CD14-positive monocyte (primary cell): ENCODE measurements at places on chromosomes 2 and 18. TPM values are rescaled to one million over a fixed set of nuclear protein-coding genes. Genes with fewer than 3 reads are reported as not detected.

Gene MSH2
- 2.0 TPM for polyA plus RNA-seq

DNA sequence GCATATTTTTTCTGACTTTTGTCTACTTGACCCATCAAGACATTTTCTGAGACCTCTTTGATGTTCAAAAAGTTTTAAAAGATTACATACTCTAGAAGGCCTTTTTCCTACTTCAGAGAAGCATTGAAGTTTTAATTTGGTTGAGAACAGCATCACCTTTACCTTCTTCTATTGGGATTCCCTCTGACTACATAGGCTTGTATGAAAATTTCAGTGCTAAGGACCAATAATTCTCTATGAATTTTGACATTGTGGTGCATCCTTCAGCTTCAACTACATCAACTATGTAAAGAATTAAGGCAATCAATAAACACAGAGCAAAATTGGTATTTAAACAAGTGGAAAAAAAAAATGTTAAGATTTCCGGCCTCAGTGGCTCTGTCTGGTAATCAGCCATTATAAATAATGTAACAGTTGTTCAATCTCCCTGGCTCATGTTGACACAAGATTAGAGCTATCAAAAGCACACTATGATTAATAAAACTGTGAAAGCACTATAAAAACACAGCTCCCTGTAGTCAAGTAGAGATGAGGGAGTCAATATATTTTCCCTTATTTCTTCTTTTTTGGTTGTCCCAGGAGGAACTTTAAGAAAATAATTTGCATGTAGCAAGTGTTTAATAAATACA is 627.0 kb upstream of the SYT4 start:
- H3K27ac ChIP-seq: no peak overlapping the region
- no peak overlapping the region for H3K4me3 ChIP-seq
- H3K27me3 ChIP-seq: no peaks in the 10 kb centered on the region
- H3K36me3 ChIP-seq: no peaks in the 10 kb centered on the region
- no peak for DNase-seq
- H3K4me1 ChIP-seq: no peaks in the 10 kb centered on the region

DNA sequence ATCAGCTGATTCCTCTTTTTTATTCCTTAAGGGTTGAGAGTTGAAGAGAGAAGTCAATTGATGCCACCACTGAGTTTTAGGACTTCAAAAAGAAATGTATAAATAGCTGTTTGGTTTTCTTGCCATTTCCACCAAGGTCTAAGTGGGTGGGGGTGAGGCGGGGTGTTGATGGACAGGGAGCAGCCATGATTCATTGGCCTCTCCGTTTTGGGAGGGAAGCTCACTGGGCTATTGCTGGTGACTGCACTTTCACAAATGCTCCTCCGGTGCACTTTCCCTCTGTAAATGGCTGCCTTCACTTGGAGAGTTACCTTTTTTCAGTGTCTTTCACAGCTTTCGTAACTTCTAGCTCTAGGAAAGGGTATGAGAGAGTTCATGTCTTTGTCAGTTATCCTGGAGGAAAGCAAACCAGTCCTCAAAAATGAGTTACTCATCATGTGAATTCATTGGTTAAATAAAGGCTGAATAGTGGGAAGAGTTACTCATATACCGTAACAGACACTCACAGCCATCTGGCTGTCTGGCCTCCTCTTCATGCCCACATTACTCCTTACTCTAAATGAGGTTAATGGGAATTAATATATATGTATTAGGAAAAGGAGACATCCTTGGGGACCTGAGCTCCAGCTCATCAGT is 17.4 kb upstream of the CTAGE1 start:
- H3K4me3 ChIP-seq: no peak overlapping the region
- DNase-seq: no peak
- no peak overlapping the region for H3K27ac ChIP-seq
- no peaks in the 10 kb centered on the region for H3K4me1 ChIP-seq

Gene ADGRF3
- polyA plus RNA-seq: not detected

DNA sequence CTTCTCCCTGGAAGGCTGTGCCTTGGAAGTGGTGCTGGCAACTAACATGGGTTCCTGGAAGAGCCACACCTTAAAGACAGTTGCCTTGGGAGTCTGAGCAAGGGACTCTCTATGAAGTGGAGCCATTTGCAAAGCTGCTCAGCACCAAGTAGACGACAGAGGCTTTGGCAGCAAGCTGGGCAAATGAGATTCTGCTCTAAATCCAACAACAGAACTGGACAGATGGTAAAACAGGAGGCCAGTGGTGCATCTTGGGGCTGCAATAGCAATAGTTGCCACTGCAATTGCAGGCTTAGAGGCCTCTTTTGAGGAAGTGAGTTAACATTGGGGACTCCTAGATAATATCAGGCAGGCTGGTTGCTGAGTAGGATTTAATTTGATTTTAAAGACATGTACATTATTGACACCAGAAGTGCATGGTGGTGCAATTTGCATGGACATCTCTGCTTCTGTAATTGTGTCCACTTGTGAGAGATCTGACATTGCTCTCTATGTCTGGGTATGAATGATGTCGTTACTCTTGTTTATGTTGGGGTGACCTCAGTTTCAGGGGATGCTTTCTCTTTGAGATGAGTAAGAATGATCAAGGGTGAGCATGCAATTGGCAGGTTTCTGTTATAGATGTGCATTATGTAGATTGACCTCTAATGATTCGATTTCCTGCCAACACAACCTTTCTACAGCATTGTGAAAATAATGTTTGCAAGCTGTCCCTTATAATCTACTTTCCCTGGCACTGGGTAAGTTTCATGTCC is 568.3 kb upstream of the MEX3C start:
- H3K4me1 ChIP-seq: no peaks in the 10 kb centered on the region
- H3K4me3 ChIP-seq: no peak overlapping the region
- no peaks in the 10 kb centered on the region for H3K36me3 ChIP-seq
- no peak overlapping the region for H3K27ac ChIP-seq
- DNase-seq: no peak
- H3K27me3 ChIP-seq: no peaks in the 10 kb centered on the region

Gene CRACDL
- 0.35 TPM for polyA plus RNA-seq

Gene DRC1
- polyA plus RNA-seq: not detected in 2 replicates

Gene BCL11A
- 5.6 and 15.6 TPM in 2 replicates for polyA plus RNA-seq

- H3K4me3 ChIP-seq: no peak overlapping the region
- no peak overlapping the region for H3K27ac ChIP-seq
- H3K27me3 ChIP-seq: no peaks in the 10 kb centered on the region
- H3K36me3 ChIP-seq: no peaks in the 10 kb centered on the region
Observed at GRCh38 chr18:9648431-9649163, 34.2 kb upstream of the PPP4R1 start.

Gene UPP2
- not detected for polyA plus RNA-seq

- no peak overlapping the region for H3K27ac ChIP-seq
- H3K4me1 ChIP-seq: no peaks in the 10 kb centered on the region
- peaks cover 2% of the 10 kb centered on the region for H3K27me3 ChIP-seq
- no peak overlapping the region for H3K4me3 ChIP-seq
Observed at GRCh38 chr2:201900362-201900761, 94.0 kb downstream of the CDK15 start.
